ENCODE measurements at places on chromosomes 6 and 20. TPM values are rescaled to one million over a fixed set of nuclear protein-coding genes. Genes with fewer than 3 reads are reported as not detected.

Gene PRRT1
- total RNA-seq, result 1.5 TPM

Gene FKBP1A
- 86.4 TPM for total RNA-seq

Gene HUS1B
- 2.6 TPM for total RNA-seq

Gene VSX1
- total RNA-seq, result not detected

Gene HLA-DQA2
- not detected for total RNA-seq

Gene SNAI1
- 0.44 TPM for total RNA-seq
